ENCODE measurements at places on chromosomes 4 and X.

- no peak for DNase-seq
- peaks cover 28% of the 10 kb centered on the region for H3K4me1 ChIP-seq
- H3K36me3 ChIP-seq = peaks cover 14% of the 10 kb centered on the region
- H3K27ac ChIP-seq = no peak overlapping the region
Observed at GRCh38 chr4:87425711-87426110, 3.3 kb downstream of the NUDT9 start.

DNA sequence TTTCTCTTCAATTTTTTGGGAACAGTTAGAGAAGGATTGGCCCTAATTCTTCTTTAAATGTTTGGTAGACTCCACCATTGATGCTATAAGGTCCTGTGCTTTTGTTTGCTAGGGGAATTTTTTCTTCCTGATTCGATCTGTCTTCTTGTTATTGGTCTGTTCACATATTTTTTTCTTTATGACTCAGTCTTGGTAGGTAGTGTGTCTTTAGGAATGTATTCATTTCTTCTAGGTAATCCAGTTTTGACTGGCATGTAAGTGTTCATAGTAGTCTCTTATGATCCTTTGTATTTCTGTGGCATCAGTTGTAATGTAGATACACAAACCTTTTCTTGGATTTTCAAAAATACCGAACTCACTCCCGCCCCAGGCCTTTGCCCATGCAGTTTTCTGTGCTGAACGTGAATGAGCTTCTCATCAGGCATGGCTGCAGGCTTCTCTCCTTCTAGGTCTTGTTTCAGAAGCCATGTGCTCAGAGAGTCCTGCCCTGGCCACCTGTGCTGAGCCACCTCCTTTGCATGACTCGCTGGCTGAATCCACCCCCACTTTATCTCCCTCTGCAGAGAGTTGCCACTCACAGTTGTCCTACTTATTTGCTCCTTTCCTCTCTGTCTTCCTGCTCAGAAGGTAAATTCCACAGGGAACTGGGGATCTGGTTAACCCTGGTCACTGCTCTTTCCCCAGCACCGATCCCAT is 67.0 kb downstream of the STK32B start:
- no peaks in the 10 kb centered on the region for H3K36me3 ChIP-seq
- no peaks in the 10 kb centered on the region for H3K4me1 ChIP-seq
- H3K4me3 ChIP-seq = no peak overlapping the region
- H3K27ac ChIP-seq = no peak overlapping the region

GRCh38 chr4:89322671-89323070 is 15.1 kb upstream of the GPRIN3 start:
- no peaks in the 10 kb centered on the region for H3K36me3 ChIP-seq
- no peak overlapping the region for H3K4me3 ChIP-seq
- no peak for DNase-seq

- no peak for DNase-seq
- no peak overlapping the region for H3K4me3 ChIP-seq
- H3K36me3 ChIP-seq = peaks cover 10% of the 10 kb centered on the region
Observed at GRCh38 chr4:145812919-145813318, 125.7 kb downstream of the ZNF827 start.

DNA sequence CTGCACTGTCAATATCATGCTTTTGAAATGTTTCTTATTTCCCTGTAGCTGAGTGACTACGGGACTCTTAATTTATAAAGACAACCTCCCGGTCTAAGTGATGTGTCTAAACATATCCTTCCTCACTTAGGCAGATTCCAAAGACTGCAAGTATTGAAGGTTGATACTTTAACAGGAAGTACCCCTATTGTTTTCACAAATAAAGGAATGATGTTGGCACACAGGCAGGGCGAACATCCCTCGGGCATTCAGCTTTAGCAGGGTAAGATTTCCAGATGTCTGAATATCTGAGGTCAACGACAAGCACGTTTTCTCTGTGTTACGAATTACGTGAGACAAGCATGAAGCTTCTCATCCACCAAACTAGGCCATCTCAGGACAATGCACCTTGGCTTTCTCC is 638.0 kb upstream of the FRG1 start:
- H3K4me3 ChIP-seq = no peak overlapping the region
- DNase-seq = no peak
- H3K27ac ChIP-seq = no peak overlapping the region
- H3K36me3 ChIP-seq = peaks cover 3% of the 10 kb centered on the region
- no peaks in the 10 kb centered on the region for H3K27me3 ChIP-seq
- no peaks in the 10 kb centered on the region for H3K4me1 ChIP-seq

DNA sequence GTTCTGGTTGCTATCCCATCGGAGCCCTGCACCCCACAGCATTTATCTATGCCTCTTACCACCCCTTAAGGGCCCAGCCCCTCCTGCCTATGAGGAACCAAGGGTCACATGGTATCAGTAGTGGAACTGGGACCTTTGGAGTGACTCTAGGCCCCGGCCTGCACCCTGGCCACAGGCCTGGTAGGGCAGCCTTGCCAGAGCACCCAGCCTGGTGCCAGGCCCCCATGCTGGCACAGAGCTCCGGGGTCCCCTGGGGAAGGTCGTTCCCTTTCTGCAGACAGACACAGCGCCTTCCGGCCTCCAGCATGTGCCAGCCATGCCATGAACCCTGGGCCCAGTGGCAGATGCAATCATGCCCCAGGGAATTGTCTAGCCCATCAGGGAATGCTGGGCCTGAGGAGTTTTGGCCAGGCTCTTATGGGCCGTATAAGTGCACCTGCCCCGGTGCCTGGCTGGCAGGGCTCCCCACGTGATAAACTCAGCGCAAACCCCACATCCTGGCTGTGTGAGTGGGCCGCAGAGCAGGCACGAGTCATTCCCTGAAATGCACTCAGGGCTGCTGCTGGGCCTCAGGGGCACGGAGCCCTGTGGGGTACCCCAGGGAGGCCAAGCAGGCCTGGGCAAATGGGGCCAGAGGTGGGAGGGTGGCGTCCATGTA is 19.8 kb upstream of the ADD1 start:
- H3K27me3 ChIP-seq = no peaks in the 10 kb centered on the region
- no peak overlapping the region for H3K4me3 ChIP-seq

GRCh38 chr4:150164055-150164454 is 85.8 kb downstream of the DCLK2 start:
- no peak overlapping the region for H3K27ac ChIP-seq
- H3K4me1 ChIP-seq = no peaks in the 10 kb centered on the region
- H3K36me3 ChIP-seq = no peaks in the 10 kb centered on the region
- H3K27me3 ChIP-seq = peaks cover 15% of the 10 kb centered on the region
- DNase-seq = no peak
- H3K4me3 ChIP-seq = no peak overlapping the region

- H3K4me3 ChIP-seq = no peak overlapping the region
- no peak overlapping the region for H3K27ac ChIP-seq
- no peaks in the 10 kb centered on the region for H3K27me3 ChIP-seq
Observed at GRCh38 chrX:39736216-39737211, 361.2 kb downstream of the BCOR start.

DNA sequence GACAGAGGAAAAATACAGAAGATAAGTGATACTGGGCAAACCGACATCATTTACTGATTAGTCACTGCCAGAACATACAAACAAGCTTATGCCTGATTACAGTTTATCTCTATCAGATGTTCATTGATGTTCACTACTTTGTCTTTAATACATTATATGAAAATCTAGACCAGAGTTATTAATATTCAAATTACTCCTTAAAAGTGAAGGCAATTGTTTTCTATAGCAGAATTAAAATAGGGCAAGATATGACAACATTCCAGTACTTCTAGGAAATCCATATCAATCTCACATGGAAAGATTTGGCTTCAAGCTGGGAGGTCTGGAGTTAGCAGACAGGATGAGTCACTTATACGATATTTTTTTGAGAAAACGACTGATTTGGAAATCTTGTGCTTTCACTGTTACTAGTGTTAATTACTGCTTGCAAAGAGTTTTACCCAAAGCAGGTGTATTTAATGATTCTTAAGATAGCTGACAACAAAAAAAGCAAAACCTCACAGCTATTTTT is 31.8 kb downstream of the HPGD start:
- H3K27me3 ChIP-seq = no peaks in the 10 kb centered on the region
- no peak overlapping the region for H3K27ac ChIP-seq
- peaks cover 7% of the 10 kb centered on the region for H3K36me3 ChIP-seq
- H3K4me3 ChIP-seq = no peak overlapping the region

GRCh38 chrX:39304746-39305145 is 503.5 kb downstream of the MID1IP1 start:
- no peak for DNase-seq
- H3K27me3 ChIP-seq = peaks cover 9% of the 10 kb centered on the region
- peaks cover 1% of the 10 kb centered on the region for H3K4me1 ChIP-seq

GRCh38 chr4:181525634-181526033 is 717.6 kb upstream of the TENM3 start:
- H3K4me3 ChIP-seq = no peak overlapping the region
- H3K36me3 ChIP-seq = peaks cover 2% of the 10 kb centered on the region
- no peaks in the 10 kb centered on the region for H3K27me3 ChIP-seq
- no peak for DNase-seq

Data from effector memory CD8-positive, alpha-beta T cell (primary cell).